ENCODE measurements at places on chromosomes 2 and 18.

DNA sequence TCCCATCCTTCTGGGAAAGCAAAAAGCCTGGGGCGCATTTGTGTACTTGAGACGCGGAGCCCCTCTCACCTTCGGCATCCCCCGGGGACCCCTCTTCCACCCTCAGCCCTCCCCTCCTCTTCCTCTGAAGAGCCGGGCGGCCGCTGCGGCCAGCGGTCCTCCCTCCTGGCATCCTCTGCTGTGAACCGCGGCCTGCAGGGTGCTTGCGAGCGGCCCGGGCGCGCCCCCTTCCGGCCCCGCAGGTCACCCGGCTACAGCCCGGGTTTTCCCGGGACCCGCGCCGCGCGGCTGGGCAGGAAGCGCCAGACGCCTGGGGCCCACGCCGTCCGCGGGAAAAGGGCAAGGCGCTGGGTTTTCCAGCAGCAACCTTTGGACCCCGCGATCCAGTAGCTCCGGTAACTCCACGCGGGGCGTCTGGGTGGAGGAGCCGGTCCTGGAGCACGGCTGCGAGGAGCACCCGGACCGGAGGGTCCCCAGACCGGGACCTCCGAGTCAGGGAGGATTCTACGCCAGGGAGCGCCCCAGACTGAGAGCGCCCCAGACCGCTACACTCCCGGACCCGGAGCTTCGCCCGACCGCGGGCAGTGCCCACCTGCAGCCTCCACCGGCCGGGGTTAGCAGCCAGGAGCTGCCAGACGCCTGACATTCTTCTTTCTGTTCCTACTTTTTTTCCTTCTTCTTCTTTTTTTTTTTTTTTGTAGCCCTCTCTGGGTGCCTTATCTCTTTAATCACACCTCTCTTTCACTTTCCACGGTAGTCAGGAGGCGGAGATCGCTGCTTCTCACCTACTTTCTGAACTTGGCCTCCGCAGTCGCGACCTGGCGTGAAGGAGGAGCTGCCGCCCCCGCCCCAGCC lies at the start of gene IL18R1:
IL18R1 (plus strand) TSS at position 271 of the 855 bp plus-strand sequence. CDS start 6,865 bp downstream, outside the sequence.
- DNase-seq, result peak; percentile 33

DNA sequence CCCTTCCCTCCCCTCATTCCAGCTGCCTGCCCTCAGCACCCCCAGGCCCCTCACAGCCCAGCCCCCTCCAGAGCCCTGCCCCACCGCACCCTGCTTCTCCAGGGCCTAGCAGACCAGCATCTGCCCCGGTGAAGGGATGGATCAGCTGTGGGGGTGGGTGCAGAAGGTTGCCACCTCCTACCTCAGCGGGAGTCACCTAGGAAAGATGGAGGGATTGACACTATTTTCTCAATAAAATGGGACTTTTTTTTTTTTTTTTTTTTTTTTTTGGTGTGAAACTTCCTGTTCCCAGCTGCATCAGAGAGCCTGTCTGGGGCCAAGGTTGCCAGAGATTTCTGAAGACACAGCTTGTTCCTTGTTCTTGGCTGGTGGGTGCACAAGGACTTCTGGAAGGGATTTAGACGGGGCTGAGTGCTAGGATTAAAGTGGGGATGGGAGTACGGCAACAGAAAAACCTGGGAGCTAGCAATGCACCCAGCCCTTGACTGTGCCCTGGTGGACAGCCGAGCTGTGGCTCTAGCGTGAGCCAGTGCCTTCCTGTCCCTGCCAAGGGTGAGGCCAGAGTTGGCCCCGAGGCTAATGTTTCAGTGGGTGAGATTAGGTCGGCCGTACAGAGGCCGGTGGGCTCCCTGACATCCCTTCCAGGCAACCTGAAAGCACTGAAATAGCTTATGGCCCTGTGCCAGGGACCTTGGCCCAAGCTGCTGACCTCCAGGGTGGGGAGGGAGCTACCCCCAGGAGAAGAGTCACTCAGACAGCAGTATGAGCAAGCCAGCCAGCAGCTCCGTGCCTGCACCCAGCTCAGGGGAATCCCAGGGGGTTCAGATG lies 4.6 kb downstream of the B3GNT7 start:
- DNase-seq, result no peak

DNA sequence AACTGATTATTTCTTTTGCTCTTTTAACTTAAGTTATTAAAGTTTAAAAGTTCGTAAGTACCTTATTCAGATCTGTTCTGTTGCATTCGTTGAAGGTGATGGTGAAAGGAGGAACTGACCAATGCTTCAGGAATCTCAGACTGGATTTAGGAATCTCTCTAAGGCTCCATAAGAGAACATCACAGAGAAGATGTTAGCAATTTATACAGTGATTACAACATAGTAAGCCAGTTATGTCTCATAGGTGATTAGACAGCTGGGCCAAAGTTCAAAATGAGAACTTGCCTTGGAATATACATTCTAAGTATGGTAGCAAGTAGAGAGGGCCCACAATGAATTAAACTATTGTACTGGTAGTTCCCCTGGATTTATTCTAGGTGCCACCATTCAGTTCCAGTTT lies 3.2 kb downstream of the MARS2 start:
- no peak for DNase-seq

- DNase-seq, result no peak
Observed at GRCh38 chr18:48167897-48168253, 237.4 kb upstream of the SMAD2 start.

DNA sequence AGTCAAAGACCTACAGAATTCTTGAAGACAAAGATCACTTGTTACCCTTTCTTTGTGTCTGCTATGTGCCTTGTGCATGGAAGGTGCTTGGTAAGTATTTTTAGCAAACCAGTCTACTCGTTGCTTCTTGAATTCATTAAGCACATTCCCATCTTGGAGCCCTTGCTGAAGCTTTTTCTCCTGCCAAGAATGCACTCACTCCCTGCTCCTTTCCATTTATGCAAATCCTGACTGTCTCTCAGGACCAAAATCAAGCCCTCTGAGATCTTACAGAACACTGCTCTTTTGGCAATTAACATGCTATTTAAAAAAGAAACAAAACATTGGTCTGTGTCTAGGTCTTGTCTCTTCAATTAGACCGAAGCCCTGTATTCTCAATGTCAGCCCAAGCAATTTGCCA lies 75.8 kb downstream of the CLHC1 start:
- DNase-seq, result no peak

DNA sequence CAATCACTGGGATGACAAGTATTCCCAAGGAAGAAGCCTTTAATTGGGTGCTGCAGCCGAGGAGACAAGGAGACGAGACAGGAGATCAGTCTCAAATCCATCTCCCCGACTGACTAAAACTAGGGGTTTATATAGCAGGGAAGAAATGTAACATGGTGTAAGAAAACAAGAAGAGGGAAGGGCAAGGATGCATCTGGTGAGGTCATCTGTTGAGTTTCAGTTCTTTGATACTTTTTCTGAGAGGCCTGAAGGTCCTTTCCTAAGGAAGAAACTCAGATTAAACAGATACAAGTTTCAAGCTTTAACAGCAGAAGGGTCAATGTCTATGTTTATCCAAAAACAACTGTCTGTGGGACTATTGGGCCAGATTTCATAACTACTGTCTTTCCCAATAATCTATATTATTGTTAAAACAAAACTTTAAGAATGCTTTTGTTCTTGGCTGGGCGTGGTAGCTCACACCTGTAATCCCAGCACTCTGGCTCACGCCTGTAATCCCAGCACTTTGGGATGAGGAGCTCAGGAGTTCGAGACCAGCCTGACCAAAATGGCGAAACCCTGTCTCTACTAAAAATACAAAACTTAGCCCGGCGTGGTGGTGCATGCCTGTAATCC lies 2.5 kb upstream of the PDCL3 start:
- DNase-seq, result no peak

- DNase-seq, result no peak
Observed at GRCh38 chr2:241393524-241394196, 37.6 kb downstream of the FARP2 start.

DNA sequence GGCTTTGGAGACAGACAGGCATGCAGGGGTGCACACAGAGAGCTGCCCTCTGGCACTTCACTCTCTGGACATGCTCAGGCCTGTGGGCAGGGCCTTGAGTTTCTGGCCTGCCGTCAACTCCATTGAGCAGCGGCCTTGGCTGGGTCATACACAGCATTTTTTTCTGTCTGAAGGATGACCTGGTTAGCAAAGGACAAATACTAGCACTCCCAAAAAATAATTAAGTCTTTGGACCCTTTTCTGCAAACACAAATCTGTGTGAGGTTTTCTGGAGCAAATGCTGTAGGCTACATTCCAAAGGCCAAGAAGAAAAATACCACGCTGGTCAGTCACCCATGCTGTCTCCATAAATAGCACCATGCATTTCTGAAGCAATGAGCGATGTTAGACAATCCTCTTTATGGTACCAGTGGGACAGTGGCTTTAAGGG lies 124.7 kb upstream of the CTAGE1 start:
- DNase-seq, result no peak

DNA sequence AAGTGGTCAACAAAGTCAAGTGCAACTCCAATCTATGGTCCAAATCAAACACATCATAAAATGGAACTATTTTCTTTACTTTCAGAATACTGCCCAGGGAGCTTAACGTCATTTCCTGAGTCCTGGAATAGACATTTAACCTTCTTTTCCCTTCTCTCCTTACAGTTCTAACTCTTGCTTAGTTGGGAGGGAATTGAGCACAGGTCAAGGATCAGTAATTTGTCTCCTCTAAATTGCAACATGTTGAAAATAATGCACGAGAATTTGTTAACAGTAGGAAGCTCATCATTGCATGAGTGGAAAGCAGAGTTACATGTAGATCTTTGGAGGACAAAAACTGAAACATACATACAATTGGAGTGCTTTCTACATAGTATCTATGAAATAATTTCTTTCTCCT lies 87.7 kb downstream of the MEP1B start:
- no peak for DNase-seq
